ENCODE measurements at places on chromosomes 5 and 9.

- DNase-seq = no peak
Observed at GRCh38 chr9:17875886-17876285, 297.0 kb downstream of the SH3GL2 start.

- DNase-seq = no peak
Observed at GRCh38 chr5:17769277-17769676, 135.0 kb downstream of the TAF11L14 start.

DNA sequence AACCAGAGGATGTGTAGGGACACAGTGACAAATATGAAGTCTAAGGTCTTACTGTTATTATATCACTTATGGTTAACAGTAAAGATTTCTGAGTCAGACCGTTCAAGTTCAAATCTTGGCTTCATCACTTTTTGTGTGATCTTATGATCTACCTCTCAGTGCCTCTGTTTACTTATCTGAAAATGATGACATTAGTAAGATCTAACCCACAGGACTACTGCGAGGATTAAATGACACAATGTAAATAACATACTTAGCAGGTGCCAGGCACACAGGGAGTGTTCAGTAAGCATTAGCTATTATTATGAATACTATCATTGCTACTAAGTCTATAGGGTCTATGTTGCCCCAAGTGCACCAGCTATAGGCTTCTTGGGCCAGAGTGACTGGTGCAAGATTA lies 2.0 kb downstream of the IRF1 start:
- no peak for DNase-seq

- no peak for DNase-seq
Observed at GRCh38 chr9:33117306-33117705, 40.8 kb upstream of the SMU1 start.

DNA sequence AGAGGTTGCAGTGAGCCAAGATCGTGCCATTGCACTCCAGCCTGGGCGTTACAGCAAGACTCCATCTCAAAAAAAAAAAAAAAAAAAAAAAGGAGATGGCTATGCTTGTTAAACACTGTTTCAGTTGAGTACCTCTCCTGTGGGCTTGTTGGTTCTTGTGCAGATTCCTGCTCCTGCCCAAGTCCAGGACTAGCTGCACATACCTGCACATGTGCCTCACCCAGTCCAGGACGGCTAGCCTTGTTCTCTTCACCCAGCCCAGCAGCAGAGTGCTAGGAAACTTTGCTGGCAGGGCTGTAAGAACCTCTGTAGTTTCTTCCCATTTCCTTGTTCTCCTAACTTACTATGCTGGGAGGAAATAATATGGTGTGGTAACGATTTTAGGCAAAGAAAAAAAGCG lies 234.1 kb upstream of the DMRT1 start:
- DNase-seq = no peak

GRCh38 chr5:113089653-113090335 lies 113.2 kb downstream of the DCP2 start:
- no peak for DNase-seq

DNA sequence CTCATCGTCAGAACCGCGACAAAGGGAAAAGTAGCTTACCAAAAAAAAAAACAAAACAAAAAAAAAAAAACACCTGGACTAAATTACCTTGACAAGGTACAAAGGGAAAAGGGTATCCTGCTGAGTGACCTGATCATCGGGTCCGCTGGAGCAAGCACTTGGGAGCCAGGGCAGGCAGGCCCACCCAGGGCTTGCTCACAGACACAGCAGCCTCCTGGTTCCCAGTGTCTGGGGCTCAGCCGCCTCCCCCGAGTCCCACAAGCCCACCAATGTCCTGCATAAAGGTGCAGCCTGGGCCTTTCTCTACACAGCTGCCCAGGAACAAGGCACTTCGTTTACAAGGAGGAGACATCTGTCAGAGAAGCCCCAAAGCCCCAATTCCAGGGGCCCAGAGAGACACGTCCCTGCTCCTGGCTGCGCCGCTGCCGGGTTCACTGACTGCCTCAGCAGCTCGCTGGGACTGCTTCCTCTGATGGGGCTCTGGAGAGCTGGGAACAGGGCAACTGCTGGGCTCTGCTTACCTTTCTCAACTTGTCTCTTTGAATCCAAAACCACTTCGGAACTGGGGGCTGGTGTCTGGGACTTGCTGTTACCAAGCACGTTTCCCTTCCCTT lies 63.4 kb downstream of the GOLM1 start:
- DNase-seq = no peak

GRCh38 chr9:125240649-125240999 lies 519 bp downstream of the HSPA5 start:
- no peak for DNase-seq

DNA sequence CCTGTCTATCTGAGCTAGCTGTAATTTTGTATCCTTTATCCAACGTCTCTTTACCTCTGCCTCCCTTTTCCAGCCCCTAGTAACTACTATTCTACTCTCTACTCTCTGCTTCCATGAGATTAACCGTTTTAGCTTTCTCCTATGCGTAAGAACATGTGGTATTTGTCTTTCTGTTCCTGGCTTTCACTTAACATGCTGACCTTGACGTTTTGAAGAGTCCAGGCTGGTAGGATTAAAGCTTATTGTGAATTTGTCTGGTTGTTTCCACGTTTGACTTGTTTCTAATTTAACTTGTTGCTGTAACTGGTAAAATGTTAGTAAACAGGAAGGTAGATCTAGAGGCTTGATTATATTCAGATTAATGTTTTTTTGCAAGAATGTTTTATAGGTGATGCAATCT lies 385.3 kb downstream of the PSAT1 start:
- no peak for DNase-seq

DNA sequence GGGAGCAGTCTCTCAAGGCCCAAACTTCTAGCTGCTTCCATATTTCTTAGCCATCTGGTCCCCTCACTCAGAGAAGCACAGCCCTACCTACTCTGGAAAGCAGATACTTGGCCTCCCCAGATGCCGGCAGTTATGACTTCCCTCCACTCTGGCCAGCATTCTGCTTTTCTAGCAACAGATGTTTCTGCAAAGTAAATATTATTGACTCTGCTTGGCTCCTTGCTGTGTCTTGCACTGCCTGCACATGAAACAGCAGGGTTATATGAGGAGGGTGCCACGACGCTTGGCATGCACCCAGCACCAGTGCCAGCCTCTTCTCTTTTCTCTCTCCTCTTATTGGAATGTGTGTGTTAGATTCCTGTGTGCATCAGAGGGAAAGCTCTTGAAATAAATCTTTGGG lies 99.7 kb downstream of the ARHGAP26 start:
- no peak for DNase-seq

- no peak for DNase-seq
Observed at GRCh38 chr9:83477571-83477970, 60.6 kb downstream of the FRMD3 start.

DNA sequence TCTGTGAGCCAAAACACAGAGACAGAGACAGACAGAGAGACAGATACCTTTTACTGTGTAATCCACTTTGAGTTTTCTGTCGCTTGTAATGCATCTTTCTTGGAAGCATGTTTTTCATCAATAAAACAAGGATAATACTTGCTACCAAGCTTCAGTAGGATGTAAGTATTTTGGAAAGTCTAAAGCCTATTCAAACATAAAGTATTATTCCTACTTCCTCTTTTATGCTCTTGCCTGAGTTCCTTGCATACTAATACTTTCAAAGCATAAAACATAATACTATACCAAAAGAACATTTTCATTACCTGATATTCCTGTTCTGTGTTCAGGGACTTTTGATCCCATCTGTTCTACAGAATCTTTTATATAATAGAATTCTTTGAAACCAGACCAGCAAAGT lies 64.5 kb upstream of the SLC30A5 start:
- DNase-seq = no peak

DNA sequence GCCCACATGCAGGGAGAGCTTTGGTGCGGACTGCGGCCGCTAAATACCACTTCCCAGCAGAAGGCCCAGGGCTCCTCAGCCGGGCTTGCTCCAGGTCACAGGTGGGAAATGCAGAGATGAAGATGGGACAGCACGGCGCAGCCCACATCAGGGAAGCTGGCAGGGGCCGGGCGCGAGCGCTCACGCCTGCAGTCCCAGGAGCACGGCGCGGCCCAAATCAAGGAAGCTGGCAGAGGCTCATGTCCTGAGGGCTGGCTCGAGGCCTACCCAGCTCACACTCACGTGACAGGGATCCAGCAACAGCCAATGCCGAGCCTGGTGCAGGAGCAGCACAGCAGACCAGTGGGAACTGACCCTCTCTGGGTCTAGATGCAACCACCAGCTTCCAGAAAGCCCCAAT lies 16.3 kb downstream of the LPCAT1 start:
- no peak for DNase-seq

- DNase-seq = no peak
Observed at GRCh38 chr5:109223531-109223930, 186.2 kb downstream of the PJA2 start.

DNA sequence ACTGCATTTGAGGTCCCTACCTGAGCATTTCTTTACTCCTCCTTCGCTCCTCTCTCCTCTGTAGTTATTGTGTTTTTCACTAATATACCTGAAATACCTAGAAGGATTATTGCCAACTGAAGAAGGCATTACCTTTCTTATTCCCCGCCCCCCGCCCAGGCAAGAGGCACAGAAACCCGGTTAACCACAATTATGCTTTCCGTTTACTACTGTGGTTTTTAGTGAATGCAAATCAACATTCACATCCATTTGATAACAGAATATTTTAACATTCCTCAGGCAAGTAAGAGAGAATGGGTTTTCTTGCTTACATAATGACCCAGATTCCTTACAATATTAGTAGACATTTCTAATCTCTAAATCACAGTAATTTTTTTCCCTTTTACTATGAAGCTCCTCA lies 136.9 kb downstream of the PCSK5 start:
- no peak for DNase-seq

DNA sequence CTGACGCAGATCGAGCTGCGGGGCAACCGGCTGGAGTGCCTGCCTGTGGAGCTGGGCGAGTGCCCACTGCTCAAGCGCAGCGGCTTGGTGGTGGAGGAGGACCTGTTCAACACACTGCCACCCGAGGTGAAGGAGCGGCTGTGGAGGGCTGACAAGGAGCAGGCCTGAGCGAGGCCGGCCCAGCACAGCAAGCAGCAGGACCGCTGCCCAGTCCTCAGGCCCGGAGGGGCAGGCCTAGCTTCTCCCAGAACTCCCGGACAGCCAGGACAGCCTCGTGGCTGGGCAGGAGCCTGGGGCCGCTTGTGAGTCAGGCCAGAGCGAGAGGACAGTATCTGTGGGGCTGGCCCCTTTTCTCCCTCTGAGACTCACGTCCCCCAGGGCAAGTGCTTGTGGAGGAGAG lies 4.6 kb upstream of the PHYHD1 start:
- no peak for DNase-seq

DNA sequence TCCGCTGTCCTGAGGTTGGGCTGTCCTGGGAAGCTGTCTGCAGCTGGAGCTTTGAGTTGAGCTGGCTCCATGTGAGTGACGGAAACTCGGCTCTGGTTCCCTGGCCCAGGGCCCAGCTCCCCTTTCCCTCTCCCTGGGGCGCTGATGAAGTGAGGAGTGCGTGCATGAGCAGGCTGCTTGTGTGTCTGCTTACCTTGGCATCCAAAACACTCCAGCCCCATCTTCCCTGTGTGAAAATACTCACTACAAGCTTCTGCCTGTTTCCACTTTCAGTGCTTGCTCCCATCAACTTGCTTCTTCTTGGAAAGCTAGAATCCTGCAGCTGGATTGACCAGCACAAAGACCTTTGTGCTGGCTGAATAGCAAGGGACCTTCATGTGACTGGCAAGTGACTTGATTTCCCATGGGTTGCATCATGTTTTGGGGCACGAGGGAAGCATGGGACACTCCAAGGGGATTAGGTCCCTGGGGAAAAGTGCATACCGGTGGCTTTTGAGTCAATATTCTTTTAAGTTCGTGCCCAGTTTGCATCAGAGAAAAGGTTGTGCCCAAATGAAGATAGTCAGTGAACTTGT lies 198.1 kb downstream of the GADD45G start:
- no peak for DNase-seq

- no peak for DNase-seq
Observed at GRCh38 chr5:80194468-80194867, 61.4 kb downstream of the SERINC5 start.

- no peak for DNase-seq
Observed at GRCh38 chr5:169636477-169637084, 494 bp upstream of the DOCK2 start.

DNA sequence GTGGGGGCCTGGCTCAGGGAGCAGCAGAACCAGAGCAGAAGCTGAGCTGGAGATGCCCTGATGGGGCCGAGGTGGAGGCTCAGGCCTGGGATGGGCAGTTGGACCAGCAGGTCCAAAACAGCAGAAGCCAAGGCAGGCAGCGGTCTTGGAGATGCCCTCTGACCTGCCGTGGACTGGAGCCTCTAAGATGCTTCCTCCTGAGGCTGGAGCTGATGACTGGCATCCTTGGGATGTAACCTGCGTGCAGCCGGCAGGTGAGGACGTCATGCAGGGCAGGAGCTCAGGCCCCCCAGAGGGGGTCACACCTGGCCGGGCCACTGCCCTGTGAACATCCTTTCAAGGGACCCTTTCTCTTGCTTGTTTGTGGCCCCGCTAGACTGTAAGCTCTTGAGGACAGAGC lies 162.0 kb downstream of the RGS3 start:
- DNase-seq = no peak

- no peak for DNase-seq
Observed at GRCh38 chr9:125743682-125744428, 3.3 kb upstream of the PBX3 start.

DNA sequence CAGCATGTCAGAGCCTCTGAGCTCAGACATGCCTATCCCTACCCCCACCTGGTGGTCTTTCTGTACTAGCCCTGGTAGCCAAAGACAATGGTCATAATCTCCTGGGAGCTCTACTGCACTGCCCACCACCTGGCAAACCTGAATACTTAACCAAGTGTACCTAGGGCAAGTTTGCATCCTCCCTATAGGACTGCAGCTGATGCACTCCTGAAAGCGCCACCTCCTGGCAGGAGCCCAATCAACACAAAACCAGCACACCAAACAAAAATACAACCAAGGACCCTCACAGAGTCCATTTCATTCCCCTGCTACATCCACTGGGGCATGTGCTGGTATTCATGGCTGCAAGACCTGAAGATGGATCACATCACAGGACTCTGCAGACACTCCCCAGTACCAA lies 14.8 kb upstream of the FAM174A start:
- no peak for DNase-seq

DNA sequence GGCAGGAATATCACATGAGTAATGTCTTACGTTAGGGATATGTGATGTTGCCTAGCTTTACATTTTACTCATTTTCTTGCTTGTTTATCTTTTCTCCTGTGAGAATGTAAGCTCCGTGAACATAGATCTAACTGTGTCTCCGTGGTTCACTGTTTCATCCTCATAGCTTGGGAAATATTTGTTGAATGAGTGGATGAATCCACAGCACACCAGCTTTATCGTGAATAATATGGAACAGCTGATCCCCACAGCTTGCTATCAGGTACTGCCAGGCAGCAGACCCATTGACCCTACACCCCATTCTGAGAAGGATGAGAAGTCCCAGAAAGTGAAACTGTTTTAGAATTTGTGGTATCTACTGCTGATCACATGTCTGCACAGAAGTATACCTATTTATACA lies 106.8 kb upstream of the FBN2 start:
- DNase-seq = no peak

- no peak for DNase-seq
Observed at GRCh38 chr5:95406426-95407090, 15.4 kb downstream of the FAM81B start.

Measured in activated T-cell treated with anti-CD3 and anti-CD28 coated beads for 4 hours (primary cell).